ENCODE measurements at places on chromosomes 2 and 18.

DNA sequence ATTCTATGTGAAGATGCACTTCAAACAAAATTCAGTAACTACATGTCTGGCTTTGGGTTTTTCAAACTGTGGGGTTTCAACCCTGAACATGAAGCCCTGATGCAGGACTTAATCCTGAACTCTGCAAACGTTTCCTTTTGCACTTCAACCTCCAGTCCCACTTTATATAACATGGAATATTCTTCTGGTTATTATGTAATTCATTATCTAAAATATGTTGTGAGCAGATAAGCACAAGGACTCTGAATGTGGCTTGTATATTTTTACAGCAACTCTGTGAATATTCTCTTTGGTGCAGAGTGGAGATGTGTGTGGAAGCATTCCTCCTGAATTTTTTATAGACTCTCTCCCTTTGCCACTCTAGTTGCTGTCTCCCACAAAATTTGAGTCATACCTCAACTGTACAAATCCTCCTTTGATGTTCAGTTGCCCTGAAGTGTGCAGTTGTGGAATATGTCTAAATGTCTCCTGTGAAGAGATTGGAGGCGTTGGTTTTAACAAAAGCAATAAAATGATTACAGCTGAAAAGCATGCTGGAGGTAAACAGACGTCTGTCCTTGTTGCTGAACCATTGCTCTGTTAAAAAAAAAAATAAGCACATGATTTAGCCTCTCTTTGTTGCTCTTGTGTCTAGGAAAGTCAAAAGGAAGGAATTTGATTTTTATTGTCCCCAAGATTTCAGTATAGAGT lies 205.1 kb upstream of the NRP2 start:
- no peak for DNase-seq

- no peak for DNase-seq
These were observed 211.0 kb upstream of the ZC3H15 start for GRCh38 chr2:186274936-186275575.

GRCh38 chr2:122707224-122707824 lies 951.9 kb downstream of the TSN start:
- DNase-seq = no peak

- DNase-seq = no peak
These were observed 84.0 kb downstream of the LIPG start for GRCh38 chr18:49645841-49646351.

- no peak for DNase-seq
These were observed 3.2 kb downstream of the GPR17 start for GRCh38 chr2:127649100-127649611.

- no peak for DNase-seq
These were observed 27.0 kb downstream of the GAD1 start for GRCh38 chr2:170843656-170844055.

DNA sequence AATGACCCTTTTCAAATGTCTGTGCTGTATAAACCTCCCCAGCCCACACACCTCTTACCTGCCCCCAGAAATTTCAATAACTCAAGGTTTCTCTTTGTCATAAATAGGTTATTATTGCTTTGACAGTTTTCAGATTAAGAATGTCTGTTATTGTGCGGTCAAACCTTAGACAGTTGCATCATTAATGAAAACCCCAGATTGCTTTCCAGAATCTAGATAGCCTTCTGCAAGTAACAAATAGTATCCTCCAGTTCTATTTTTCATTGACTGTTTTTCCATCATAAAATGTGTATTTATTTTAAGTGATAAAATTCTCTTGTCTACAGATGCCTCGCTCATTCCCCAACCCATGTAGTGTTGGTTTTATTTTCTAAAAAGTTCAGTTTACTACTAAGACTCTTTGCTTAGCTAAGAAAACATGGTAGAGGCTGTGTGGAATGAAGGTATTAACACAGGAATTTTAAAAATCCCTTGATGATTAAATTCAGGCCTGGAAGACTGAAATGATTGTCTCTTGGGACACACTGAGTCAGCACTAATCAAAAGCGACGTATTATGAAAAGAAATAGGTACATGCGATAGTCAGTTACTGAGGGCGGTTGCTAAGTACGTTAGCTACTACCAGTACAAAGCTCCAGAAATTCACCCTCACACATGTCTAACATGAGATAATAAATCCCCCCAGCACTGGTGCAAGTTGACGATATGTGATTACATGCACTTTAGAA lies 38.4 kb upstream of the ITGAV start:
- DNase-seq = no peak

DNA sequence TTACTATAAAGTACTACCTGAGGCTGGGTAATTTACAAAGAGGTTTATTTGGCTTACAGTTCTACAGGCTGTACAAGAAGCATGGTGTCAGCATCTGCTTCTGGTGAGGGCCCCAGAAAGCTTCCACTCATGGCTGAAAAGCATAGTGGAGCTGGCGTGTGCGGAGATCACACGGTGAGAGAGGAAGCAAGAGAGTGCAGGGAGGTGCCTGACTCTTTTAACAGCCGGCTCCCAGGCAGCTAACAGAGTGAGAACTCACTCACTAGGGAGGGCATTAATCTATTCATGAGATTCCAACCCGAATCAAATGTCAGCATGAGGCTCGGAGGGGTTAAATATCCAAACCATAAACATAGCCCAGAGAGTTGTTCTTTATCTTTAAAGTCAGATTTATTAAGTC lies 117.3 kb downstream of the LDLRAD4 start:
- DNase-seq = no peak

DNA sequence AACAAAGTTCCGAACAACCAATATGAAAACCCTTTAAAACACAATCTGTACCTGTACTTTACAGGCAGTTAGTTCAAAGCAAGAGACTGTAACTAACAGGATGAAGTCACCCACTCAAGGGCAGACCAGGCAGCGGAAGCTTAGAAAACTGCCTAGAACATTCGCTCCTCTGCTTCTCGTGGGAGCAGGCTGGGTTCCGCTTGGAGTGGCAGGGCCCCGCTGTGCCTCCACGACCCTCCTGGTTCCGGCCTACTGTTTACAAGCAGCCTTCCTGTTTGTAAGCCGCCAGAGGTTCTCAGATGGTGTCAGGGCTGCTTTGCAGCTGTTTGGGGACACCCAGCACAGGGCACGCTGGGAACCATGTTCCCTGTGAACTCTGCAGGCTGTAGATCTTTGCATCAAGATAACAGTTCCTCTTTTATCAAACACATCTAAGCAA lies 31.3 kb downstream of the CIB4 start:
- no peak for DNase-seq

GRCh38 chr2:33135645-33136044 lies 188.9 kb downstream of the LTBP1 start:
- DNase-seq = no peak

GRCh38 chr18:64972545-64972944 lies 778.3 kb upstream of the CDH7 start:
- no peak for DNase-seq

- DNase-seq = no peak
These were observed 252.4 kb upstream of the ZNF521 start for GRCh38 chr18:25604196-25604893.

- DNase-seq = no peak
These were observed 302.4 kb downstream of the SLC4A3 start for GRCh38 chr2:219929835-219930234.

DNA sequence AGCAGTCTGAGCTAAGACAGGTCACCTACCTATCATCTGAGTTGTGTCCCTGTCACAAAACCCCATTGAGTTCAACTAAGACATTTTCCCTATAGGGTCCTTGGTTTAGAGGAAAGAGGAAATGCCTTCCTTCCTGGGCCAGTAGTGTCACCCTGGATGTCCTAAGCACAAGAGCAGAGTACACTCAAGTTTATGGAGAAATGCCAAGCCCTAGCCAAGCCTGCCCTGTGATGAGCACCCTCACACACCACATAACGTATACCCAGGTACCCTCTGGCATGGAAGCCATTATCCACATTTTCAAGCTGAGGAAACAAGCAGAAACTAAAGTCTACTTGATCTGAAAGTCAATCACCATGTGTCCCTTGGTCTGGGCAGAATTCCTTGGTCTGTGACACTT lies 37.3 kb downstream of the SUCLG1 start:
- no peak for DNase-seq

DNA sequence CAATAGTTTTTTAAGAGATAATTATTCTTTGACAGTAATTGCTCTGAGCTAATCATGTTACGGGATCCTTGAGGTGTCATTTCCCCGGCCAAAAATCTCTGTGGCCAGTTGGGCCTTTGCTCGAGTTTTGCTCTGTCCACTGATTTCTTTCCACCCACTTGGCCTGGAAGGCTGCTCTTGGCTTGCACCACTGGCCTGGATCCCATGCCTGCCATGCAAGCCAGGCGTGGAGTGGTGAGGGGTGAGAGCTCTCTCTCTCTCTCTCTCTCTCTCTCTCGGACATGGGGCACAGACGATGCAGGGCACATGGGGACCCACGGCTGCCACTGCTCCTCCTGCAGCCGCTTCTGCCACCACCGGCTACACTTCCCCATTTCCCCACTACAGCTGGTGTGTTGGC lies 853.0 kb upstream of the GCFC2 start:
- no peak for DNase-seq
